ENCODE measurements at places on chromosomes 4 and X. TPM values are rescaled to one million over a fixed set of nuclear protein-coding genes. Genes with fewer than 3 reads are reported as not detected.

DNA sequence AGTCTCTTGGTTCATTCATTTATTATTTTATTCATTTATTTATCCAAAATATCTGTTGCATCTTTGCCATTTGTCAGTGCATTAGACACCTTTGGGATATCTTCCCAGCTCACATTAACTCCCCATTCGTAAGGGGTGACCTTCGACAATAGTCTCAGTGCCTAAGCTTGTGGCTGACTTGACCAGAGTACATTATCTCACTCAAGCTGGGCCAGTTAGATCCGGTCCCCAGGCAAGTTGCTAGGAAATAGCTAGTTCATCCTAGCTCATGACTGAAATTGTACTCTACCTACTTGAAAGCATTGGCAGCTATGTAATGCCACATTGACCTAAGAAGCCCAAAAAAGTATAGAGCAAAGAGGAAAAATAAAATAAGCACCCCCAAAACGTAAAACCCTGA, 165.3 kb downstream of the FBXO8 start:
- DNase-seq, result no peak

DNA sequence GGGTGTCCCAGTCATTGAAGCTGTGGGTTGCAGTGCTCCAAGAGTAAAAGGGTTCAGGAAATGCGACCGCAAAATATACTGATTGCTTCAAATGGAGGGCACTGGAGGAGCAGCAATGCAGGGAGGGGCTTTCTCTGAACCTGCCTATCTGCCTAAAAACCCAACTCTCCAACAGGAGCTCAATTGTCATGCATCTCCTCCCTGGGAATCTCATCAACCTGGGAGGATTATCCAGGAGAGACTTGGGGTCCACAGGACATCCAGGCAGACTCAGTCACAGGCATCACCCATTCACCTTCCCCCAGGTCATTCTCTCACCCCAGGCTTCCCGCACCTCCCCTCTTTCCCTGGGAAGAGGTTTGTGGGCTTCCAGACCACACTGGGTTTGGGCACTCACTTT, 38.2 kb upstream of the TLR3 start:
- no peak for DNase-seq

GRCh38 chr4:89403826-89404225, 96.2 kb upstream of the GPRIN3 start:
- no peak for DNase-seq

GRCh38 chr4:104693601-104694201, 199.0 kb upstream of the CXXC4 start:
- DNase-seq, result no peak

The WDR44 gene
- total RNA-seq, result 19.0 TPM

The BGN gene
- 87.7 TPM for total RNA-seq
